Pons (tissue), 1 donor: ENCODE measurements at places on chromosomes 1 and 21.

- no peak for DNase-seq
Measured at GRCh38 chr1:239682960-239683359, 296.6 kb downstream of the CHRM3 start.

DNA sequence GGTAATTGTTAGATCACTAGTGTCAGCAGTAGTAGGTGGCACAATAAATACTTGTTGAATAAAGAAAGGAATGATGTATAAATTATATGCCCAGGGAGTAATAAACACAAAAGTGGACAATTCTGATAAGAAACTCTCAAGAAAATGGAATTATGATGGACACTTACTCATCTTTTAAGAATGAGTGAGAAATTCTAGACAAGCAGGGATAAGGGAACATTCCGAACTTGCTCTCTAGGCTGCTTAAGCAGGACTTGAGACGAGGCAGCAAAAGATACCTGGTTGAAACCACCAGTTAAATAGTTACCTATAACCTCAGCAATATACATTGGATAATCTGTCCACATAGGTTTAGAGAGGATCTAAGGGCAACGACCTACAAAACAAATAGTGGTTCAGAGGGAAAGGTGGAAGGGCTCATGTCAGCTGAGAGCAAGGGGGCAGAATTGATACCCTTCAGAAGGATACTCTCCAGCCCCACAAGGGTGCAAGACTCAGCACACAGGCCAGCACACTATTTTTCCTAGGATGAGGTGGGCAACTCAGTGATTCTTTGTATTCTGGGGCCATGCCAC lies 46.3 kb downstream of the XCL2 start:
- no peak for DNase-seq

DNA sequence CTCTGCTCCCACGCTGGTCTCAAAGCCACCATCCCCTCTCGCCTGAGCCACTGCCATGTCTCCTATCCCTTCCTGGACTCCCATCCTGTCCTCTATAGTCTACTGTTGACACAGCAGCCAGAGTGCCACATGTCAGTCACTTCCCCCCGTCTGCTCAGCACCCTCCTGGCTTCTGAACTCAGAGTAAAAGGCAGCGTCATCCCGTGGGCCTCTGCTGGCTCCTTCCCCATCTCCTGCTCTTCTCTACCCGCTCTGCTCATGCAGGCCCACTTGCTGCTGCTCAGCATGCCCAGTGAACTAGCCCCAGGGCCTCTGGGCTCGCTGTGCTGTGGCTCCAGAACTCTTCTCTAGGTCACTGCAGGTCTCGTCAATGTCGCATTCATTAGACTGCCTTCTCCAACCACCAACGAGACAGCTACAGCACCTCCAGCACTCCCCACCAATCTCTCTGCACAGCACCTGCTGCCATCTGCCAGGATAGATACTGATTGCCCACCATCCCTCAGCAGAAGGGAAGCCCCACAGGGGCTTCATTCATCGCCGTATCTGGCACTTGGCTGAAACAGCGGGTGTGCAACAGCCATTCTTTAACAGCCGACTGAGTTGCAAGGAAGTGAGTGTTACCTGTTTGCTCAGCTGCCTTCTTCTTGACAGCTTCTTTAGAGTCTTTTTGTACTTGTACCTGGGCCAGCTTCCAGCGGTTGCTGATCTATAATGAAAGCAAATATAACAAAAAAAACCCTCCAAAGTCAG lies 11.8 kb upstream of the SRM start:
- no peak for DNase-seq

DNA sequence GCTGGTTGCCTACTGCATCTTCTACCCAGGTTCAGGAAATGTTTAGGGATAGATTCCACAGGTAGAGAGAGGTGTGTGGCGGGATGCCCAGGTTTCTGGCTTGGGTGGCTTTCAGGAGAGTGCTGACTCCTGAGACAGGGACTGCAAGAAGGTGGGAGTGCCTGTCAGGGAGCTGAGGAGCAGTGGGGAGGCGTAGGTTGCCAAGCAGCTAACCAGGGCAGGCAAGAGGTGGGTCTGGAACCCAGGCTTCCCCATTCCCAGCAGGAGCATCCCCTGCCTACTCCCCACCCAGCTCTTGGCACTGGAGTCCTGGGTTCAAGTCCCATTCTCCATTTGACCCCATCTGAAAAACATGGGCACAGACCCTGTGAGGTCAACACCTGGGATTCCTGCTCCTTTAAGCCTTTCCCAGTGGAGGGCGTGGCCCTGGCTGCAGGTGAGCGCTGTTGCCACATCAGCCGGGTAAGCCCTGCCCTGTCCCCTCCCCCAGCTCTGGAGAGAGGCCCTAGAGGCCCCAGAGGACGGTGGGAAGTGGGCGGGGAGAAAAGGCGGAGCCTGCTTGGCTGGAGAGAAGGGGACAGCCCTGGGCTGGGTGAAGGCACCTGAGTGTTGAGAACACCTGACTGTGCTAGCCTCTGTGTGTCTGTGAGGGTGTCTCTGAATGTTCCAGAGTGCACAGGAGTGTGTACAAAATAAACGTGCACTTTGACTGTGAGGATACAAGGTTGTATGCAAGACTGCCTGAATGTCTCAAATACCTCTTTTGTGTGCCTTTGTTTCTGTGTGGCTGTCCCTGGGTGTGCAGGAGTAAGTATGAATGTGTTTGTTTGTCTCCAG lies 14.0 kb upstream of the SYNC start:
- no peak for DNase-seq

DNA sequence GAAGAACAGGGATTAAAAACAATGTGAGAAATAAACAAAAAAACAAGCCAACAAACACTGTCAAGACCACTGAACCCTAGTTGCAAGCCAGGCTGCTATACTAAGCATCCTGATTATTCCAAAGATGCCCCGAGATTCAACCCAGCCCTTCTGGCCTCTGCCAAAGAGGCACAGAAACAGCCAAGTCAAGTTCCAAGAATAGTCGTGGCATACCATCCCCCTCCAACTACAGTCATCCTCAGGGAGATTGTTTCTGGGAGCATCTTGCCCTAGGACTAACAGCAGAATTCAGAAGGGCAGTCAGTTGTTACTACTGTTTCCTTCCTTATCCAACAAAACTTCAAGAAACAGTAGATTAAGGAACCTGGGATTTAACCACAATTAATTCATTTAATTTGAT lies 52.3 kb downstream of the ABL2 start:
- DNase-seq: peak; percentile 28

- no peak for DNase-seq
Measured at GRCh38 chr1:2314273-2314802, 77.0 kb downstream of the MORN1 start.

DNA sequence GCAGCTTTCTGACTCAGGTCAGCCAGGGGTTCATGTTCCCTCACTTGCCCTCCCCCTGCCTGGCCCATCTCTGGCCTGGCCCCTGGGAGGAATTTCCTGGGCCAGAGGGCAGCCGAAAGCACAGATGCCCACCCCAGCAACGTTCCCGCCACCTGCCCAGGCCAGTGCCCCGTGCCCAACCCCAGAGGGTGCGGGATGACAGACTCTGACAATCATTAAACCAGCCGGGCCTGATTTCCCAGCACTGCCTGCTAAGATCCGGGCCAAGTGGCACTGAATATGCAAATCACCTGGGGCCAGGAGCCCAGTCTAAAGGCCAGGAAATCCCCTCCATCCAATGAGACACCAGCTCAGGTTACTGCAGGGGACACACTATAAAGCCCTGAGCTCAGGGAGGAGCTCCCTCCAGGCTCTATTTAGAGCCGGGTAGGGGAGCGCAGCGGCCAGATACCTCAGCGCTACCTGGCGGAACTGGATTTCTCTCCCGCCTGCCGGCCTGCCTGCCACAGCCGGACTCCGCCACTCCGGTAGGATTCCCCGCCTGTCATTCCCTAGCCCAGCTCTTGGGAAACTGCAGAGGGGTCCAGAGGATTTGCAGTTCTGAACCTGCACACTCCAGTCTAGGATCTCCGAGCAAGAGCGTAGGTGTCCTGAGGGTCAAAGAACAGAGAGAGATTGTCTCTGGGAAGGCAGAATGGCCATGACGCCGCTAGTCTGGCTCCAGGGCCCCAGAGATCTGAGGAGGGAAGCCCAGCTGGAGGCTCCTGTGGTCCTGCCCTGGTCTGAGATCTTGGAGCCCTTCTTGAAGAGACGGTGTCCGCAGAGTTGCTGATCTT lies at the start of gene ELF3:
ELF3 (plus strand) TSS at position 408 of the 836 bp plus-strand sequence. CDS start 550 bp downstream, outside the sequence.
- DNase-seq: no peak

- DNase-seq: no peak
Measured at GRCh38 chr1:100747771-100748170, 28.2 kb downstream of the VCAM1 start.

DNA sequence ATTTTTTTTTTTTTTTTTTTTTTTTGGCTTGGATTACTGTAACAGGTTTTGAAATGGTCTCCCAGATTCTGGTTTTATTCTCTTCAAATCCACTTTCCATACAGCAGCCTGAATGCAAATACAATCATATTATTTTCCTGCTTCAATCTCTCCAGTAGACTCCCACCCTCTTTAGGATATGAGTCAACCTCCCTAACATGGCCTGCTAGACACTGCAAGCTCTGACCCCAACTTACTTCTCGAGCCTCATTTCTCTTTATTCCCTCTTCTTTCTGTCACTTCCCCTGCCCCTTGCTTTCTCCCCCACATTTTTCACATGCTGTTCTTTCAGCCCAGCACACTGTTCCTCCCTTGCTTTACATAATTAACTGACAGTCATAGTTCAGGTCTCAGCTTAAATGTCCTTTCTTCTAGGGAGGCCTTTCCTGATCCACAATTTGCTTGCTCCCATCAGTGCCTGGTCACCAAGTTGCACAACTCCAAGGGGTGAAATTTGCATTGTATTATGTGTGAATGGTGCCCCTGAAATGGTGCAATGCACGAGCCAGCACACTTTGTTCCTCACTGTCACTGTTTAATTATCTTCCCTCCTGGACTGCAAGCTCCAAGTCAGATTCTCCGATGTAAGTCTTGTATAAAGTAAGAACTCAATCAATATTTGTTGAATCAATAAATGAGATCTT lies 22.1 kb upstream of the IL19 start:
- DNase-seq: no peak

GRCh38 chr1:42720868-42721267 lies 19.2 kb downstream of the CLDN19 start:
- no peak for DNase-seq

DNA sequence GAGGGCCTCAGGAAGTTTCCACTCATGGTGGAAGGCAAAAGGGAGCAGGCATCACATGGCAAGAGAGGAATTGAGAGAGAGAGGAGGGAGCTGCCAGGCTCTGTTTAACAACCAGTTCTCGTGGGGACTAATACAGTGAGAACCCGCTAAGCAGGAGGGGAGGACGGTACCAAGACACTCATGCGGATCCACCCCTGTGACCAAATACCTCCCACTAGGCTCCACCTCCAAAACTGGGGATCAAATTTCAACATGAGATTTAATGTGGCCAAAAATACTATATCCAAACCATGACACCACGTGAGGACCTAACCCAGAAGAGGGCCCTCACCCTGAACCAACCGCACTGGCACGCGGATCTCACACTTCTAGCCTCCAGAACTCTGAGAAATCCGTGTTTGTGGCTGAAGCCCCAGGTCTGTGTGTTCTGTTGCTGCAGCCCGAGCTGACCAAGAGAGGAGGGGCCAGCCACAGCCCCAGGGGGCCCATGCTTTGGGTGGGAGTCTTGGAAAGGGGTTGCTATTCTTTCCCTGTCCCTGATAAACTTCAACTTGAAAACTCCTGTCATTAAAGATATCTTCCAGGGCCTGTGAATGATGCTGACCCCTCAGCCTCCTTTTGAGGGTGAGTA lies 32.0 kb downstream of the TRIM67 start:
- DNase-seq: no peak

GRCh38 chr1:12177156-12177998 lies 10.6 kb downstream of the TNFRSF1B start:
- no peak for DNase-seq

DNA sequence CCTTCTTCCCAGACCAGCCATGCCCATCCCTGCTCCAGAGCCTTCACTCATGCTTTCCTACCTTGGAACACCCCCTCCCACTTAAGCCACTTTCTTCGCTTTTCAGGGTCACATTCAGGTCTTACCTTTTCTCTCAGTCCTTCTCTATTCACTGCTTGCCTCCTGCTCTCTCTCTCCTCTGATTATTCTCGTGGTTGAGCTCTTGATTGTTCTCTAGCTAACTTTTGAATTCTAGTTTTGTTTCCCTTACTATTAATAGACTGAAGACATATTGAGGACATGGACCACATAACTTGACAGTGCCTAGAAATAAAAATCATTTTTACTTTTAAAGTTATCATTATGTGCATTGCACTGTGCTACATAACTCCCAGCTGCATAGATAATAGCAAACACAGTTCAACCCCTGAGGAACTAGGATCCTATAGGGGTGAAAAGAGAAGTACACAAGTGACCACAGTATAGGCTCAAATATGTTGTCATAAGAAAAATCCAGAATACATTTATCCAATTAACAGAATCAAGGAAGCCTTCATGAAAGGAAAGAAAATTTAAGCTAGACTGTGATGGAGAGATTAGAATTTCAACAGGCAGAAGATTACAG lies 21.5 kb downstream of the INSL5 start:
- no peak for DNase-seq
